Stomach (tissue), 19 donors: ENCODE measurements at places on chromosomes 4 and X.

DNA sequence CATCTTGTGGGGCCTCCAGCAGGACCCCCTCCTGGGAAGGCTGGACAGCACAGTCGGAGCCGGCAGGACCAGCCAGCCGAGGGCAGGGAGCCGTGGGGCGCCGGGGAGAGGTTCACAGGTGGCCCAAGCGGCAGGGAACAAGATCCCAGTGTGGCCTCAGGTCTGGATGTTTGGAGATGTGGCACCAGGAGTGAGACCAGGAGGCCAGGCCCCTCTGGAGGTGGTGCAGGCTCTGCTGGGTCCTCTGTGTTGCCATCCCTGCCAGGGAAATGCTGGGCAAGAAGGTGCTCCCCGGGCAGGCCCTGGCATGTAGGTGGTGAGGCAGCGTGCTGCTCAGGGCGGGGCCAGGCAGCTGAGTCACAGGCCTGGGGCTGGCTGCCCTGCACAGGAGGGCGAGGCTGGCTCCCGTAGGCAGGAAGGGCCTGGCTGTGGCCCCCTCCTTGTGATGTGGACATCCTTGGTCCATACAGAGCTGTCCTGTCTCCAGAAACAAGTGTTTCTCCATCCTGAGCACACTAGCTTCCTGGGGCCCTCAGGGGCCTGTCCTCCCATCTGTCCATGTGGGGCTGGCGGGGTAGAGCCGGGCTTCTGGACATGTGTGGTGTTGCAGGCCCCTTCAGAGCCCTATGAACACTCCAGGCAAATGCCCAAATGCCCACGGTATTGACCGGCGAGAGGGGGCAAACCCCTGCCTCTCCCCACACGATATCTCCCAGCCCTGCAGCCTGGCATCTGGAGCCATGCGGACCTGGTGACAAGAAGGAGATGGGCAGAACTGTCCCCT is 4.8 kb upstream of the HGFAC start:
- no peak overlapping the region for H3K27ac ChIP-seq
- H3K4me3 ChIP-seq = no peak overlapping the region
- no peaks in the 10 kb centered on the region for H3K4me1 ChIP-seq
- peak; percentile 77 for DNase-seq
- H3K27me3 ChIP-seq = no peaks in the 10 kb centered on the region

DNA sequence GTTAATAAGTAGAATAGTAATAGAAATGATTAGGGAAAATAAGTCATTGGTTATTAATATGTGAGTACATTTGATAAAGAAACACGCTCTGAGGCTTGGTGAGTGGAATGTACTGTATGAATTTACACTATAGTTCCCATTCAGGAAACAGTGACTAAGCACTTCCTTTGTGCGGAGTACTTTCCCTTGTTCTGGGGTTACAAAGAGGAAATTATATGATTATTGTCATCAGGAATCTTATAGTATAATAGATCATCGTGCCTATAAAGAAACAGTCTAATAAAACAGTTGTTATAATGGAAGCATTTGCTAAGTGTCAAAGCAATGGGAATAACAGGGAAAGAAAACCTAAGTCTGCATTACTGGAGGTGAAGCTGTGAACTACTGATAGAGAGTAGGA is 138.0 kb downstream of the RPA4 start:
- no peak for DNase-seq
- no peaks in the 10 kb centered on the region for H3K36me3 ChIP-seq
- H3K4me1 ChIP-seq = no peaks in the 10 kb centered on the region
- no peak overlapping the region for H3K27ac ChIP-seq
- H3K27me3 ChIP-seq = no peaks in the 10 kb centered on the region

GRCh38 chr4:13267091-13267490 is 217.0 kb downstream of the RAB28 start:
- H3K4me3 ChIP-seq = no peak overlapping the region
- DNase-seq = no peak
- no peak overlapping the region for H3K27ac ChIP-seq

DNA sequence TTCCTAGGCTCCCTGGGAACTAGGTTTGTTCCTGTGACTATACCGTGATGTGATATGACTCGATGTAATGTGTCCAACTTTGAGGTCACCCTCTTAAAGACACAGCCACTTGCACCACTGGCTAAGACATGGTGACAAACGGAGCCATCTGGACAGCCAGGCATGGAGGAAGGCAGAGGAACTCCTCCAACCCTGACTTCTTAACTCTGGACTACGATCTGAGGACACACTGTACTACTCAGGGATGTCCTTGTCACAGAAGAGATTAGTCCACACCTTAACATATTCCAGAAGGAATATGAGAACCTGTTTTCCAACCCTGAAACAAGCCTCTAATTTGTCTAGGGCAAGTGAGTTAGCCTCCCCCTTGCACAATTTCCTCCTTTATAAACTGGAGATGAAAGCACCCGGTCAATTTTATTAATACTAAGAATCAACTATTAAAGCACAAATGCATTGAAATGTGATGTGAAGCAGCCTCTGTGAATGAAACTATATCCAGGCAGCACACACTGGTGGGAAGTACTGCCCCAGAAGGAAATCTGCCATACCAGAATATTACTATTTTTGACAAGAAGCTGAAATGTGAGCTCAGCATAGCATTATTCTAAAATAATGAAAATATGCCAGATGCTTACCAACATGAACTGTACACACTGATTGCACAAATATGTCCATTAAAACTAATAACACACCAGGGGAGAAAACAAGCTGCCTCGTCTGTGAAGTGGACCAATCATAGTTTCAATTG is 47.3 kb downstream of the TSPAN5 start:
- peaks cover 51% of the 10 kb centered on the region for H3K4me1 ChIP-seq
- no peak overlapping the region for H3K27ac ChIP-seq
- H3K27me3 ChIP-seq = no peaks in the 10 kb centered on the region
- DNase-seq = no peak

- H3K36me3 ChIP-seq = no peaks in the 10 kb centered on the region
- H3K27me3 ChIP-seq = no peaks in the 10 kb centered on the region
- H3K27ac ChIP-seq = no peak overlapping the region
- no peaks in the 10 kb centered on the region for H3K4me1 ChIP-seq
- H3K4me3 ChIP-seq = no peak overlapping the region
Measured at GRCh38 chrX:5829469-5829868, 399.2 kb downstream of the NLGN4X start.

GRCh38 chrX:52544147-52544840 is 27.4 kb upstream of the XAGE1B start:
- H3K4me1 ChIP-seq = no peaks in the 10 kb centered on the region
- no peaks in the 10 kb centered on the region for H3K36me3 ChIP-seq
- no peak overlapping the region for H3K27ac ChIP-seq
- DNase-seq = no peak

GRCh38 chr4:26531491-26532116 is 41.3 kb upstream of the CCKAR start:
- H3K4me1 ChIP-seq = peaks cover 7% of the 10 kb centered on the region
- H3K27me3 ChIP-seq = no peaks in the 10 kb centered on the region
- no peaks in the 10 kb centered on the region for H3K36me3 ChIP-seq
- no peak overlapping the region for H3K4me3 ChIP-seq
- no peak overlapping the region for H3K27ac ChIP-seq

- no peak for DNase-seq
- no peak overlapping the region for H3K4me3 ChIP-seq
- no peak overlapping the region for H3K27ac ChIP-seq
- H3K4me1 ChIP-seq = no peaks in the 10 kb centered on the region
Measured at GRCh38 chr4:187396106-187396505, 599.5 kb upstream of the ZFP42 start.
